ENCODE measurements at places on chromosomes 5 and 9. TPM values are rescaled to one million over a fixed set of nuclear protein-coding genes. Genes with fewer than 3 reads are reported as not detected.

GRCh38 chr5:65721050-65721719, 724 bp downstream of the SGTB start:
- DNase-seq = peak; percentile 77

- peak; percentile 57 for DNase-seq
These were observed 278.1 kb downstream of the AOPEP start for GRCh38 chr9:95004411-95005277.

- no peak for DNase-seq
These were observed 110.6 kb upstream of the ELL2 start for GRCh38 chr5:96072138-96072790.

The CNOT8 gene
- 60.0 TPM for total RNA-seq

The FRMPD1 gene
- not detected for total RNA-seq

The LRRTM2 gene
- total RNA-seq = 0.12 TPM
